ENCODE measurements at places on chromosomes 4 and X.

DNA sequence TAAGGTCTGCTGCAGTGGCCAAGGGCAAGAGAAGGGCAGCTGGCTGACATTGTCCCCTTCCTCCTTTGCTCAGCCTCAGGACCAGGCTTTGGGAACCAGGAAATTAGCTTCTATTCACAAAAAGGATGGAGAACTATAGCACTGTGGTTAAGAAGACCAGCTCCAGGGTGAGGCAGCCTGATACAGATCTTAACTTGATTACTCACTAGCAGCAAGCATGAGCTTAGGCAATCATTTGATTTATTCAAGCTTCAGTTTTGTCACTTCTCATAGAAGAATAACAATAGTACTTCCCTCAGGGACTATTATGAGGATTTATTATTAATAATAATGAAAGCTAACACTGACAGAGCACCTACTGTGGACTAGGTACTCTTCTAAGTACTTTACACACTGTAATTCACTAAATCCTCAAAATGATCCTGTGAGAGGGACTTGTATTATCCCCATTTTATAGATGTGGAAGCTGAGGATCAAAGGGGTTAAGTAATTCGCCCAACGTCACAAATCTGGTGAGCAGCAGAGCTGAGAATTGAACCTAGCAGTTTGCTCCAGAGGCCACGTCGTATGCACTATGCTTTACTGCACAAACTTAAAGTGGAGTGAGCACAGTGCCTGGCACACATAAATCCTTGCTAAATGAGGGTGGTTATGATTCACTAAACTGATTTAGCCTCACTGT, 130.4 kb upstream of the PAK3 start:
- DNase-seq = no peak

DNA sequence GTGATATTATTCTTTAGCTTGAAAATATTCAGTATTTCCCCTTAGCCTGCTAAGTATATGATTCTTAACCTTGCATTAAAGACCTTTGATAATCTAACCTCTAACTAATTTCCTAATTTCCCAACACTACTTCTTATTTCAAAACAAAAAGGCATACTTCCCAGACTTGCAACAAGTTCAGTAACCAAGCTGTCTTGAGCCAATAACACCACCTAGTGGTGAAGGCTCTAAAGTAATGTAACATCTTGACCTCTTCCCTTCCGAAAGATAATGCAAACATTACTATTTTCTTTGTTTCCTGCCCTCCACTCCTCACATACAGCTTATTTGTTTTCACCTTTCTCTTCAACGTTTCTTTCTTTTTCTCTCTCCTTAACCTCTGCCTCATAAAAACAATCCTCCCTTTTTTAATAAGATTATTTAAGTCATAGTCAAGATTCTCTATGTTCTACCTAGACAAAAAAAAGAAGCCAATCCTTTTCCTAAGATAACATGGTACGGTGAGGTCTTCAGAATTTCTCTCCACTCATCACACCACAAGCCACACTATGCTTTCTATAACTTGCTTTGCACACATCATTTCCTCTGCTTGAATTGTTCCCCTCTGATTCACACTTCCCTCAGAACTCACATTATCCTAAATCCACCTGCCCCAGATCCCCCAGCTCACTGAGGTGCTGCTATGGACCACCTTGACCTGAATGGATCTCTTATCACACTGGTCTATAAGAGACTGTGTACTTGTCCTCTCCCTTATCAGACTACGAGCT, 3.5 kb downstream of the FAT1 start:
- no peak for DNase-seq

- DNase-seq = no peak
Observed at GRCh38 chr4:5213087-5213595, 161.9 kb downstream of the STK32B start.

- DNase-seq = no peak
Observed at GRCh38 chrX:23287191-23287725, 47.4 kb upstream of the PTCHD1 start.

- no peak for DNase-seq
Observed at GRCh38 chr4:90290345-90290744, 163.2 kb downstream of the CCSER1 start.

All from stimulated activated CD8-positive, alpha-beta memory T cell treated with anti-CD3 and anti-CD28 coated beads, Interleukin-2, amount 100 ng/mL, for 48 hours (primary cell).